ENCODE measurements at places on chromosomes 3 and 15. TPM values are rescaled to one million over a fixed set of nuclear protein-coding genes. Genes with fewer than 3 reads are reported as not detected.

DNA sequence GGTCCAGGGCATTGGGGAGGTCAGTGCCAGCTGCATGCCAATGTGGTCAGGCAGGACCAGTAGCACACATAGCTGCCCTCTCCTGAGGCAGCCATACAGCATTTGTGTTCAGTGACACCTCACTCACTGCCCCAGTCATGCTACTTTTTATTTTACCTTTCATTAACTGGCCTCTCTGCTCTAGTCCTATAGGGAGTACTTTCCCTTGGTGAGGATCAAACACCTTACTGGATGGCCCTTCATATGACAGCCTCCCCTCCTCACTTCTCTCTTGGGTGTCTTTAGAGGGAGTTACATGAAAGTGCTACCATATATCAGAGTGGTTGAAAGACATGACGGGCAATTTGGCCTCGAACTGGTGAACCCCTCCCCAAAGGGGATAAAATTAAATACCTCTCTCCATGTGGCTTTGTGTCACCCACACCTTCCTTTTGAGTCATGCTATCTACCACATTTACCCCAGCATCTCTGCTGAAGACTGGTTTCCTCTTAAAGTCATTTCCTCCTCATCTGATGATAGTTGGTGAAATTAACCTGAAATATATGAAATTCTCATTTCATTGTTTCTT is 17.6 kb downstream of the RLBP1 start:
- no peak overlapping the region for H3K27ac ChIP-seq
- H3K4me3 ChIP-seq = no peak overlapping the region
- H3K4me1 ChIP-seq = 0 out of 2 replicates have a peak, but pooled peaks cover 8% of the 10 kb centered on the region
- no peaks in the 10 kb centered on the region for H3K27me3 ChIP-seq
- no peak for DNase-seq
- no peaks in the 10 kb centered on the region for H3K36me3 ChIP-seq

DNA sequence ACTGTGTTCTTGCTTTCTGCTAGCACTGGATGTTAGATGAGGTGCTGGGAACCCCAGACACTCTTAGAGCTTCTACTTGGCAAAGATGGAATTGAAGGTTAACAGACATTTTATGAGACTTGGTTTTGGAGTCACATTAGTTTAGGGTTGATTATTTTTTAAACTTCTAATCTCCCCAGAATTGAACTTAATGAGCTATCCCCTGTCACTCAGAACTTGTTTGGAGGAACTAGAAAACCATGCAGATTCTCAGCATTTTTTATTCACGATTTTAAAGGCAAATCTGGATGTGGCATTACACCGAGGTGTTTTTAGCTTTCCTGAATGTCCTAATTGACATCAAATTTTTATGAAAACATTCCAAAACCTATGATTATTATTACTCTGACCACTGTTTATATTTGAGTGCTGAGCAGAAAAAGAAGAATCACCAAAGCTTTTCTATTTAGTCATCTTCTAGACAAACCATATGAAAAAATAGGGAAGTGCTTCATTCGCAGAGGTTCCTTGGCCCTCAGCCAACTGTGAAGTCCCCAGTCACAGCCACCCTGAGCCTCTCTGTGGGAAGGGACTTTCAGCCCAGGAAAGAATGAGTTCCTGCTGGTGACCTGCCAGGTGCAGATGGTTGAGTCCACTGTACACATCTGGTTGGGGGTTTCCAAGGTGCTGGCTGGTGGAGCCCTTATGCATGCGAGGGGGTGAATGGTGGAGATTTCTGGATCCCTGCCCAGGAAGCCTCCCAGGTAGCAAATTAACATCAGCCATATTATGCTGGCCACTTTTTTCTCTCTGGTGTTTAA is 196.0 kb upstream of the TOPAZ1 start:
- H3K27me3 ChIP-seq = no peaks in the 10 kb centered on the region
- no peak for DNase-seq
- H3K36me3 ChIP-seq = no peaks in the 10 kb centered on the region
- H3K27ac ChIP-seq = no peak overlapping the region

CIP2A gene
- 13.9 TPM for total RNA-seq

DNA sequence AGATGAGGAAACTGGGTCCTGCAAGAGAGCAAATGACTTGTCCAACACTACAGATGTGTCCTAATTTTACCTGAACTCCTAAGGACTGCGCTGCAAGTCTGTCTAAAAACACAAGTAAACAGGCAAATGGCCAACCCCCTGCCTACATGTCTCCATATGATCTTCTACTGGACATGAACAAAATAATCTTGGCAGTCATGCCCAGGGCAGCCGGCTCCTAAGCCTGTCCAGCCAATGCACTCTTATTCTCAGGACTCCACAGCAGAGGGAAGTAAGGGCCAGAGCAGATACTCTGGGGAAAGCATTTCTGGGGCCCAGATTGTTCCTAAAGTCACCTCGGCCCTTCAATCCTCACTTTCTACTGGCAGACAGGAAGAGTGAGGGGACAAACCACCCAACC is 10.3 kb downstream of the COLQ start:
- no peaks in the 10 kb centered on the region for H3K36me3 ChIP-seq
- H3K27me3 ChIP-seq = no peaks in the 10 kb centered on the region
- H3K4me1 ChIP-seq = peaks cover 3% of the 10 kb centered on the region
- no peak overlapping the region for H3K27ac ChIP-seq

DNA sequence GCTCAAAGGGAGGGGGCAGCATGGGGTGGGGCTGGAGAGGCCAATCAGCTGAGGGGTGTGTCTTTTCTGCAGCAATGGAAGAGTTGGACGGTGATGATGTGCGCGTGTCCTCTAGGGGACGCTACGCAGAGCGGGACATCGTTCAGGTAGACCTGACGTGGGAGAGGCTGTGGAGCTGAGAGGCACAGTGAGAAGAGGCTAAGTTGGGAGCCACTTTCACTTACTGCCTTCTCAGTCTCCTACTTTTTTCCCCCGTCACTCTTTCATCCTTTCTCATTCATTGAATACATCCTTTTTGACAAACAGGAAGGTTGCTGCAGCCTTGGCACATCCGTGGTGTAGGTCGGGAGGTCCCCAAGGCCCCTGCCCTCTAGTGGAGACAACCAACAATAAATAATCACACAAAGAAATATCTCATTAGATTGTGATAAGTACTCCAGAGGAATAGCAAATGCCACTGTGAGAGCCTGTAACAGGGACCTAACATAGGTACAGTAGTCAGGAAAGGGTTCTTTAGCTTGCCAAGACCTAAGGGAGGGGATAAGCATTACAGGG is 4.4 kb upstream of the BRPF1 start:
- H3K36me3 ChIP-seq = no peaks in the 10 kb centered on the region
- peak; percentile 30 for DNase-seq
- H3K27me3 ChIP-seq = no peaks in the 10 kb centered on the region
- peaks cover 5% of the 10 kb centered on the region for H3K4me1 ChIP-seq

- no peaks in the 10 kb centered on the region for H3K4me1 ChIP-seq
- H3K36me3 ChIP-seq = no peaks in the 10 kb centered on the region
- H3K27ac ChIP-seq = no peak overlapping the region
- H3K4me3 ChIP-seq = no peak overlapping the region
- DNase-seq = peak; percentile 50
Observed at GRCh38 chr3:195556390-195556789, 13.3 kb upstream of the PPP1R2 start.

GRCh38 chr3:157135671-157136396 is 24.1 kb downstream of the CCNL1 start:
- H3K36me3 ChIP-seq = no peaks in the 10 kb centered on the region
- no peak overlapping the region for H3K4me3 ChIP-seq
- H3K4me1 ChIP-seq = peaks cover 60% of the 10 kb centered on the region
- DNase-seq = peak; percentile 59

Measured in GM23248 (cell line).